ENCODE measurements at places on chromosomes 2 and 18. TPM values are rescaled to one million over a fixed set of nuclear protein-coding genes. Genes with fewer than 3 reads are reported as not detected.

C2orf81 gene
- 0.79 TPM for total RNA-seq

GYPC gene
- total RNA-seq, result 114 TPM

DCDC2C gene
- not detected for total RNA-seq

RRM2 gene
- 1.3 TPM for total RNA-seq

RESP18 gene
- not detected for total RNA-seq

CCDC85A gene
- total RNA-seq, result 5.5 TPM

MYO3B gene
- 0.05 TPM for total RNA-seq

TUBA3E gene
- total RNA-seq, result 60.2 TPM

CGREF1 gene
- 0.87 TPM for total RNA-seq

ANKRD44 gene
- total RNA-seq, result 6.9 TPM

BMP10 gene
- total RNA-seq, result 0.25 TPM

ACVR1C gene
- 0.32 TPM for total RNA-seq

ST8SIA3 gene
- not detected for total RNA-seq

EFHD1 gene
- total RNA-seq, result 21.7 TPM

RBM44 gene
- 0.32 TPM for total RNA-seq

NEUROD1 gene
- not detected for total RNA-seq

RAD51AP2 gene
- total RNA-seq, result 0.10 TPM
